ENCODE measurements at places on chromosomes 13 and 19.
A peak's percentile ranks its signal among the peaks of the same experiment; 100 is the strongest.

DNA sequence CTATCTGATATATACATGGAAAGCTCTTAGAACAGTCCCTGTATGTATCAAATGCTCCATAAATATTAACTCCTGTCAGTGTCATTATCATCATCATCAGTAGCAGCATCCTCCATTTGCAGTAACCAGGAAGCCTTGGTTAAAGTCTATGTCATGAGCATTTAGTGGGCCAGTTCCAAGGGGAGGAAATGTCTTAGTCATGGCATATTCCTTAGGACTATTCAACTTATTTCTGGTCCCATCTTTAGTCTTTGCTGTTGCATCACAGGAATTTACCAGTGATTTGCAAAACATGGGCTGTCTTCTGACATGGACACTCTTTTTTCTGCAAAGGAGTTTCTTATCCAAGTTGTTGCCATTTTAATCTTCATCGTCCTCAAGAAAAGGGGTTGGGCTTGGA is 98.4 kb downstream of the WDFY2 start:
- no peak for DNase-seq

GRCh38 chr13:77323858-77324257 is 3.0 kb downstream of the MYCBP2 start:
- peak; percentile 22 for DNase-seq

DNA sequence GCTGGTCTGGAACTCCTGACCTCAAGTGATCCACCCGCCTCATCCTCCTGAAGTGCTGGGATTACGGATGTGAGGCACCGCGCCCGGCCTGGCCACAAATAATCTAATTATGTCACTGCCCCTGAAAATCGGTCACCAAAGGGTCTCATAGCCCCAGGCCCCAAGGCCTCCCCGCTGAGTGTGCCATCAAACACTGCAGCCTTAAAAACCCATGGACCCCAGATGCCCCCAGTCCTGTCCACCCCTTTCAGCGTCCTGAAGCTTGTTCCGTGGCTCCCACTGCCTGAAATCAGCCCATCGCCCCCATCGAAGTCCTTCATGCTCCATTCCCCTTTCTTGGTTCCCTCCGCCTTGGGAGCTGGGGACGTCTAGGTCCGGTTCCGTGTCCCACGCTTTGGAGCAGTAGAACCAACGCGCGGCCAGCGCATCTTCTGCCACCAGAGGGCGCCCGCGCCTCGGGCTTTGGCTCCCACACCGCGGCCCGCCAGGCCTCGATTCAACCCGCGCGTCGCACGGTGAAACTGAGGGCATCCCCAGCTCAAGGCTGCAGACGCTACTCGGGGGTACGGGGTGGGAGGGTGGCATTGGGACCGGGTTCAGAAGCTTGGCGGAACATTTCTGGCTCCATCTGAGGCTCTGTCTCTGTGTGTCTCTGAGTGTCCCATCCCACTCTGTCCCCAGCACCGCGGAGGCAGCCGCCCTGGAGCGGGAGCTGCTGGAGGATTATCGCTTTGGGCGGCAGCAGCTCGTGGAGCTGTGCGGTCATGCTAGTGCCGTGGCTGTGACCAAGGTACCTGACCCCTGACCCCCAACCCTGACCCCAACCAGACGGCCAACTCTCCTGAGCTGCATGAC is 3.5 kb downstream of the YJEFN3 start:
- DNase-seq, result peak; percentile 85

- no peak for DNase-seq
Observed at GRCh38 chr13:85314686-85315085, 484.5 kb downstream of the SLITRK6 start.

DNA sequence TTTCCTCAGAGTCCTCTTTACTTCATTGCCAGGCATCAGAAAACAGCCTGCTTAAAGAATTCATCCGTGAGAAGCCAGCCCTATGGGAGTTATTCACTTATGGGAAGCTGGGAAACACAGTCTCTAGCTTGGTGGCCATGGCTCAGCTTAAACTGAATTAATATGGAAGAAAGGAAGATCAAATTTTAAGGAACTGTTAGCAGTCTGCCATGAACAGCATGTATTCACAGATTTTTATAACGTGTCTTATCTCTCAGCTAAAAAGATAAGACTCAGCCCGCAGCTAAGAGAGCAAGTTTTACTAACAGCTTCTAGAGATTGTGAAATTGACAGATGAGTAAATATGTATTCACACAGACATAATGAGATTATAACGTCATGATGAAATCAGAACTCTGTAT is 253.7 kb upstream of the RXFP2 start:
- no peak for DNase-seq

- no peak for DNase-seq
Observed at GRCh38 chr19:10817291-10818038, 18.5 kb downstream of the TMED1 start.

GRCh38 chr19:32919365-32919764 is 49.8 kb upstream of the SLC7A9 start:
- DNase-seq, result no peak

- DNase-seq, result no peak
Observed at GRCh38 chr13:113017506-113018215, 48.6 kb downstream of the MCF2L start.

DNA sequence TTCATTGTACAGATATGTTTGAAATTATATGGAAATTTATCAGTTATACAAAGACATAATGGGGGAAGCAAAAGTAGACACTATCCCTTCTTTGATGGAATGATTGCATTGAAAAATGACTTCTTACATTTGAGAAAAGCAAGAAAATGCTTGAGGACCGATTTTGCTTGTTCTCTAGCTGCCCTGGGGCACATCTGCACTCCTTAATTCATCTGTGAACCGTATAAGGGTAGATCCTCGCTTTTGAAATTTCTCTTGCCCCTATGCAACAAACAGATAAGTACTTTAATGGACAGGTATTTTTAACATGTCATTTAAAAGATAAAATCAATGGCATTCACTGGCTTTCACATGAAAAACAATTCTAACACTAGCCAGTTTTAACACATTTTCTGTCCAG is 13.5 kb upstream of the MLNR start:
- DNase-seq, result no peak

Measured in activated CD4-positive, alpha-beta T cell treated with anti-CD3 and anti-CD28 coated beads, Interleukin-2, amount 50 U/mL, for 16 hours (primary cell).